Mesothelial cell of epicardium (in vitro differentiated cells): ENCODE measurements at places on chromosomes 5 and 9.
A peak's percentile ranks its signal among the peaks of the same experiment; 100 is the strongest.

DNA sequence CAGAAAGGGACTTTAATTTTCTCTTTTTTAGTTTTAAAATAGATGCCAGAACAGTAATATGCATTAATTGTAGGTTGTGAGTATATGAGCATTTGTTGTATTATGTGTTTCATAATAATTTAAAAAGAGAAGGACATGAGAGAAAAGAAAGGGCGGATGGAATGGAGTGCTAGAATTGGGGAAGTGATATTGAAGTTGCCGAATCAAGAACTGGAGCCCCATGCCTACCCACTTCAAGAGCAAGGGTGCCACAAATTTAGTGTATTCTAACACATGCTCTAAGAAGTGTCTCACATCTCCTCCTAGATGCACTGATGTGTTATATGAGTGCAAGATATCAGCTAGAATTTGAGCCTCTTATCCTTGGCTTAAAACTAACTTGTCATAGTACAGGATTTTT lies 43.6 kb upstream of the FYB1 start:
- H3K27ac ChIP-seq: no peak overlapping the region
- H3K4me1 ChIP-seq: no peaks in the 10 kb centered on the region
- H3K36me3 ChIP-seq: no peaks in the 10 kb centered on the region

- H3K27me3 ChIP-seq: no peaks in the 10 kb centered on the region
- DNase-seq: no peak
- no peak overlapping the region for H3K4me3 ChIP-seq
- H3K27ac ChIP-seq: no peak overlapping the region
Observed at GRCh38 chr5:84092738-84093137, 291.9 kb downstream of the EDIL3 start.

DNA sequence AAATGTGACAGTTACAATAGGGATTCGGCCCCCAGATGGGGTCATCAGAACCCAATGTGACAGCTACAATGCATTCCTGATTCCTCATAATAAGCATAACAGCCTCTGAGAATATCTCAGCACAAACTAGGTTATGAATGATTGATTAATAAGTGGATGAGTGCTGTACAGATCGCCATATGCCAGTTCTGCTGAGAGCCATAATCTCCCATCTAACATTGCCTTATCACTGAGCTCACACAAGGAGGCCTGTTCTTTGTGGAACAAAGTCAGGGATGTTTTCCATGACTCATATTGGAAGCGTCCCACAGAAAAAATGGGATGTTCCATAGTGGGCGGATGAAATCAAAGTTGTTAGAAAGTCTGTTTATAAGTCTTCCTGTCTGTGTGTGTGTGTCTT lies 89.6 kb downstream of the KIF4B start:
- no peaks in the 10 kb centered on the region for H3K27me3 ChIP-seq
- H3K4me3 ChIP-seq: no peak overlapping the region
- no peaks in the 10 kb centered on the region for H3K4me1 ChIP-seq
- no peaks in the 10 kb centered on the region for H3K36me3 ChIP-seq

GRCh38 chr9:89532944-89533343 lies 35.0 kb upstream of the SEMA4D start:
- H3K36me3 ChIP-seq: no peaks in the 10 kb centered on the region
- H3K27ac ChIP-seq: no peak overlapping the region
- peaks cover 13% of the 10 kb centered on the region for H3K4me1 ChIP-seq
- H3K4me3 ChIP-seq: no peak overlapping the region

- H3K4me1 ChIP-seq: no peaks in the 10 kb centered on the region
- no peak overlapping the region for H3K27ac ChIP-seq
- DNase-seq: no peak
- no peaks in the 10 kb centered on the region for H3K27me3 ChIP-seq
- H3K36me3 ChIP-seq: peaks cover 17% of the 10 kb centered on the region
- H3K4me3 ChIP-seq: no peak overlapping the region
Observed at GRCh38 chr5:644971-645370, 32.8 kb downstream of the CEP72 start.

DNA sequence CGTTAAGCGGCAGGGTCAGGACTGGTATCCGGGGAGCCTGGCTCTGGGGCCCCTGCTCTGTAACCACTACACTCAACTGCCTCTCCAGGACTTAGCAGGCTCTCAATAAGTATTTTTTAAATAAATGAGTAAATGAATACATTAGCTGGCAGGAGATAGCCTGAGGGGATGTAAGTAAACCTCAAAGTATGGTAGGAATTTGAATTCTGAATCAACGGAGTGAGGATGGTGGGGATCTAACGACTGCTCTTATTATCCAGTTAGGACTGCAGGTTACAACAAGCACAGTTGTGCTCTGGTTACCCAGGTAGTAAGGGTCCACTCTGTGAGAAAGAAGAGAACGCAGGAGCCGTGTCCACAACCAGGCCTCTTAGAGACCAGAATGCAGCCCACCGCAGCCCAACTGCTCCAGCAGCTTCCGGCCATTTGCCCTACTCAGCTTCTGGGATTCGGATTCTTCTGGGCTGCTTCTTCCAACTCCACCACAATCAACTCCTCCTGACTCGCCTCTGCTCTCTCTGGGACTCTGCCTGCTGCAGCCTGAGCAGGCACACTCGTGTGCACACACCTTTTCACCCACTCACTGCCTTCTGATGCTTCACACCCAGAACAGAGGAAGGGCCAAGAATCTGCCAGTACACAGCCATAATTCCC lies 52.6 kb downstream of the MED27 start:
- no peaks in the 10 kb centered on the region for H3K36me3 ChIP-seq
- H3K4me3 ChIP-seq: no peak overlapping the region
- H3K27me3 ChIP-seq: no peaks in the 10 kb centered on the region
- no peak for DNase-seq

GRCh38 chr9:112200711-112201110 lies 25.6 kb upstream of the SUSD1 start:
- no peaks in the 10 kb centered on the region for H3K27me3 ChIP-seq
- peaks cover 23% of the 10 kb centered on the region for H3K36me3 ChIP-seq

GRCh38 chr9:114085387-114085789 lies 7.3 kb upstream of the AMBP start:
- no peak overlapping the region for H3K4me3 ChIP-seq
- no peak overlapping the region for H3K27ac ChIP-seq
- peaks cover 12% of the 10 kb centered on the region for H3K27me3 ChIP-seq

DNA sequence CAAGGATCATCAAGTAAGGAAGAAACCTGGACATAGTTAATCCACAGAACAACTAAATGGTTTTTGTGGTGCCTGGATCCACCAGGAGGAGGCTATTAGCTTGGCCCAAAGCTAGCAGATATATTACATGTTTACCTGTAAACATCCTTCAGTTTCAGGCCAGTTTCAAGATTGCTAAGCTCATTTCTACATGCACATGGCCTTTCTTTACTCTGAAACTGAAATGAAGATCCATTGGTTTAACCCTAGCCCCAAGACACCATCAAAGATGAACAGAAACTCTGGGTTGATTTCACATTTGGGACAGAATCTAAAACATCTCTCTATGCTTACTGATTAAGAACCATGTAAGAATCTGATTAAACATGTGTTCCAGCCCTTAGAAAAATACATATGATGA lies 611.8 kb downstream of the TLE1 start:
- no peak overlapping the region for H3K4me3 ChIP-seq
- no peaks in the 10 kb centered on the region for H3K36me3 ChIP-seq
- H3K4me1 ChIP-seq: peaks cover 22% of the 10 kb centered on the region
- no peaks in the 10 kb centered on the region for H3K27me3 ChIP-seq
- no peak overlapping the region for H3K27ac ChIP-seq

- no peaks in the 10 kb centered on the region for H3K36me3 ChIP-seq
- H3K4me1 ChIP-seq: no peaks in the 10 kb centered on the region
- H3K4me3 ChIP-seq: no peak overlapping the region
Observed at GRCh38 chr5:83744821-83745220, 24.2 kb upstream of the HAPLN1 start.

GRCh38 chr5:116876240-116876840 lies 301.7 kb upstream of the SEMA6A start:
- H3K27me3 ChIP-seq: no peaks in the 10 kb centered on the region
- no peaks in the 10 kb centered on the region for H3K4me1 ChIP-seq
- DNase-seq: no peak
- no peak overlapping the region for H3K27ac ChIP-seq
- H3K4me3 ChIP-seq: no peak overlapping the region

GRCh38 chr9:87662808-87663528 lies 63.0 kb upstream of the CTSL start:
- no peaks in the 10 kb centered on the region for H3K27me3 ChIP-seq
- H3K4me1 ChIP-seq: peaks cover 18% of the 10 kb centered on the region
- peak overlapping the region; percentile 22 for H3K27ac ChIP-seq
- peaks cover 71% of the 10 kb centered on the region for H3K36me3 ChIP-seq
- H3K4me3 ChIP-seq: no peak overlapping the region

DNA sequence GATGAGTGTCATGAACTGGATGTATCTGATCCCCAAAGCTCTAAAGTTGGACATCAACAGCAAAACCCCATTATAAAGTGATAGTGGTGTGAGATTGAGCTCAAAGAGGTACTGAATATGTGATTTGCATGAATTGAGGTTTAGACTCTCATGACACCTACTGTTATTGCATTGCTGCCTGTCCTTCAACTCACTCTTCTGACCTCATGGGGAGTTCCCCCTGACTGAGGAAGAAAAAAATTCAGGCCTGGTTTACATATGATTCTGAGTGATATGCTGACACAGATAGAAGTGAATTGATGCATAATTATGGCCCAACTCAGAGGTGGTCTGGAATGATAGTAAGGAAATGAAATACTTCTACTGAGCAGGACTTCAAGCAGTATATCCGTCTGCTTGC lies 76.2 kb upstream of the CHD1 start:
- H3K36me3 ChIP-seq: no peaks in the 10 kb centered on the region
- H3K4me1 ChIP-seq: peaks cover 6% of the 10 kb centered on the region
- H3K27me3 ChIP-seq: no peaks in the 10 kb centered on the region
- DNase-seq: no peak

GRCh38 chr5:153209016-153209415 lies 281.5 kb upstream of the GRIA1 start:
- H3K4me1 ChIP-seq: no peaks in the 10 kb centered on the region
- no peaks in the 10 kb centered on the region for H3K36me3 ChIP-seq
- no peaks in the 10 kb centered on the region for H3K27me3 ChIP-seq
- no peak for DNase-seq
- no peak overlapping the region for H3K4me3 ChIP-seq

DNA sequence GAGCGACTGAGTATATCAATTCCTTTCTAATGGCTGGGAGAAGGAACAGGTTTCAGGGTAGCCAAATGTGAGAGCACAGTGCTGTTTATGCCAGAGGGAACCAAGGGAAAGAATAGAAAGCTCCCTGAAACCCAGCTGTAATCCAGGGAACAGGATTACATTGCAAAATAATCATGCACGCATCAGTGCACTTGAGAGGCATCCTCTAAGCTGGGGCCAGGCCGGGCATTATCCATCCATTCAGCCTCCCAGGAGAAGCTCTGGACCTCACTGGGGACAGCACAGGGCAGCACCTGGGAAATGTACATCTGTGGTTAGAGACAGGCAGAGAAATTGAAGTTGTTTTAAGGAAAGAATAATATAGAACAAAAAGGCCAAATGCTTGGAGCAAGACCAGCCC lies 72.7 kb downstream of the MTRR start:
- H3K27me3 ChIP-seq: peaks cover 8% of the 10 kb centered on the region
- DNase-seq: no peak
- H3K27ac ChIP-seq: no peak overlapping the region
- H3K36me3 ChIP-seq: no peaks in the 10 kb centered on the region

GRCh38 chr5:100818340-100818739 lies 84.7 kb downstream of the ST8SIA4 start:
- H3K4me1 ChIP-seq: peaks cover 24% of the 10 kb centered on the region
- H3K27me3 ChIP-seq: no peaks in the 10 kb centered on the region
- no peaks in the 10 kb centered on the region for H3K36me3 ChIP-seq
- no peak overlapping the region for H3K4me3 ChIP-seq
- no peak for DNase-seq
- H3K27ac ChIP-seq: no peak overlapping the region

- no peak overlapping the region for H3K27ac ChIP-seq
- H3K4me3 ChIP-seq: no peak overlapping the region
- DNase-seq: no peak
- H3K36me3 ChIP-seq: peaks cover 8% of the 10 kb centered on the region
- peaks cover 29% of the 10 kb centered on the region for H3K4me1 ChIP-seq
- no peaks in the 10 kb centered on the region for H3K27me3 ChIP-seq
Observed at GRCh38 chr9:127418037-127418471, 6.1 kb upstream of the ZNF79 start.

DNA sequence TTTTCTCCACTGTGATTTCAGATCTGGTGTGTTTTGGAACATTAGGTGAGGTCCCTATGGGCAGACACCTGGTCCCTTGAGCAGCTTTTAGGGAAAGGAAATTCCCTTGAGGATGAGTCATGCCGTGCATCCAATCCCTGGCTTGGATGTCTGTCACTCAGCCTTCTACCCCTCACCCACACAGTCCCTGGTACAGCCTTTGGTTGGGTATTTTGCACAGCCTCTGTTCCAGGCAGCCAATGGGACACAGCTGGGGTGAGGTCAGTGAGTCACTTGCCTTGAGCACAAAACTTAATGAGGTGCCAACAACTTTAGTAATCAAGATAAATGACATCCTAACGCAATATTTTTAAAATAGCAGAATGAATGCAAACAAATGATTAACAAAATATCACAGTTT lies 22.7 kb upstream of the SVEP1 start:
- peaks cover 12% of the 10 kb centered on the region for H3K4me1 ChIP-seq
- no peaks in the 10 kb centered on the region for H3K27me3 ChIP-seq
- DNase-seq: no peak

DNA sequence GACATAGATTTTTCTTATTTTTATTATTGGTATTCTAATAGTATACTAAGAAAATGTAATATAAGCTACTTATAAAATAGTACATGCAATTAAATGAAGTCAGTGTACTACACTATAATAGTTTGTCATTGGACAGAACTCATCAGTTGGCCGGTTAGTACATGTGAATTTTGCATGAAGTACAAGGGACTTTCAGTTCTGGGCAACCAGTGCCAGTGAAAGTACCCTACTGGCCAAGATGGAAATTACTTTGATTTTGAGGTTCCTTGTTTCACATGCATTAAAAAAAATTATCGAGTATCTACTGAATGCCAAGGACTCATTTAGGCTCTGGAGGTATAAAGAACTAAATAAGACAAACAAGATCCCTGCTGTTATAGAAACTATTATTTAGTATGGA lies 213.4 kb upstream of the ELL2 start:
- peaks cover 30% of the 10 kb centered on the region for H3K4me1 ChIP-seq
- peaks cover 2% of the 10 kb centered on the region for H3K27me3 ChIP-seq
- DNase-seq: no peak
- no peaks in the 10 kb centered on the region for H3K36me3 ChIP-seq

GRCh38 chr5:20601678-20602100 lies 613.7 kb upstream of the CDH18 start:
- H3K4me3 ChIP-seq: no peak overlapping the region
- DNase-seq: no peak
- H3K27me3 ChIP-seq: no peaks in the 10 kb centered on the region
- H3K36me3 ChIP-seq: peaks cover 3% of the 10 kb centered on the region
- peaks cover 17% of the 10 kb centered on the region for H3K4me1 ChIP-seq

GRCh38 chr9:123864251-123864650 lies 65.7 kb downstream of the DENND1A start:
- H3K4me3 ChIP-seq: no peak overlapping the region
- H3K27me3 ChIP-seq: no peaks in the 10 kb centered on the region

- DNase-seq: no peak
- peaks cover 84% of the 10 kb centered on the region for H3K4me1 ChIP-seq
- no peaks in the 10 kb centered on the region for H3K27me3 ChIP-seq
- H3K27ac ChIP-seq: peak overlapping the region; percentile 96
- peaks cover 6% of the 10 kb centered on the region for H3K36me3 ChIP-seq
Observed at GRCh38 chr5:14447958-14448911, 133.4 kb upstream of the OTULINL start.
